Liver (tissue), 10 donors: ENCODE measurements at places on chromosomes 1 and 21. TPM values are rescaled to one million over a fixed set of nuclear protein-coding genes. Genes with fewer than 3 reads are reported as not detected.

USH2A gene
- total RNA-seq: 1.0 TPM

- no peak for DNase-seq
These were observed 239.0 kb downstream of the SDCCAG8 start for GRCh38 chr1:243494741-243495431.

GRCh38 chr1:194930132-194930531 is 1678.1 kb downstream of the KCNT2 start:
- DNase-seq: no peak

DNA sequence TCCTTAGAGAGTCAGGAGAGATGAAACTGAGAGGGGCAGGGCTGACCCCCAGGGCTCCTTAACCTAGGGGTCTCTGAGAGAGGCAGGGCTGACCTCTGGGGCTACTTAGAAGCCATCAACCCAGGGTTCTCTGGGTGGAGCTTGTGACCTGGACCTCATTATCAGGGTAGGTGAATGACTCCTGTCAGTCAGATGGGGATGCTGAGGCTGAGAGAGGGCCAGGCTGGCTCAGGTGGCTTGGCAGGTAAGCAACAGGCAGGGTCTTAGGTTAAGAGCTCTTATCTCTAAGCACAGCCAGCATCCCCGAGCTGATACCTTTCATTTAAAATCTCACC is 160.9 kb downstream of the PTPRU start:
- peak; percentile 20 for DNase-seq

- peak; percentile 44 for DNase-seq
These were observed 292.7 kb downstream of the TPR start for GRCh38 chr1:186082235-186082937.

MT1HL1 gene
- not detected for total RNA-seq

HECTD3 gene
- 29.5 TPM for total RNA-seq

VTCN1 gene
- total RNA-seq: 0.28 TPM

RBP7 gene
- total RNA-seq: 2.2 TPM

DNA sequence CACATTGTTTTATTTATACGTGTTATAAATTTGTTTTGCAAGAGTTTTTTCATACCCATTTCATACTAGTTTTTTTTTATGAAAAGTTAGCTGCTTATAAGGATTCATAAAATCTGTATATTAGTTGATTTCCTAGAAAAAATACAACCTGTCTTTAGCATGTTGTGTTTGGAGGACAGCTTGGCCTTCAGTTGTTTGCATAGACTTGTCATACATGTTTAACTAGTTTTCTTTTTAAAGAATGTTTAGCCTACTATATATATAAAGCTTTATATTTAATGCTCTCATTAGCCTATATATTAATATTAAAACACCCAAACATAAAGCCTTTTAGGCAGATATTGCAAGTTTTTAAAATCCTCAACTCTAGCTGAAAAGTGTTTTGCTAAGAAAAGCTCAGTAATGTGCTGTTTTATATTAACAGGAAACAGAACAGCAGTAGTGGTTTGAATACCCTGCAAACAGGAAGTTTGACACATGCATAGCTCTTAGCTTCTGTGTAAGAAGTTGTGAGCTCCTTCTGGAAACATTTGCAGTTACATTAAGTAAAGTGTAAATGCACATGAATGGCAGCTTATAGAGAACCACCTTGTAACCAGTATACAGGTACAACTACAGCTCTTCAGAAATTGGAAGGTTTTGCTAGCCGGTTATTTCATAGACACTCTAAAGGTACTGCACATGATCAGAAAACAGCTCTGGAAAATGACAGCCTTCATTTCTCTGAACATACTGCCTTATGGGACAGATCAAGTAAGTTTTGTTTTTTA is at the start of gene PRKACB:
Gene PRKACB, plus strand, starts transcription at position 476 of the 770 bp plus-strand sequence. Its CDS starts 91 bp downstream, at position 567.
- DNase-seq: no peak
